ENCODE measurements at places on chromosomes 2 and 18.
A peak's percentile ranks its signal among the peaks of the same experiment; 100 is the strongest.

DNA sequence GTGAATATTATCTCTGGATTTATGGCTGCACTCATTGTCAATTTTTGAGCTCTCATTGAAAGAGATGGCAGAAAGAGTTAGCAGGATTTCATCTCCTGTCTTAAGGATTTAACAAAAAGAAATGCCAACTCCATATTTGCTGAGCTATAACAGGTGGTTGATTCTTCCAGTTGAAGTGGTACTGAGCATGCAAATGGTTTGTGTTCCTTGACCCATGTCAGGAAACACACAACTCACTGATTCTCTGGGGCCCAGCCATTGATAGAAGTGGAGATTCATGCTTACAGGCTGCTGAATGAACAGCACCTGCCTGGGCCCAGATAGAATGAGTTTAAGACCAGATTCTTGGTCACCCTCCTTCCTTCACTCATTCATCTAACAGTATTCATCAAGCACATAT is 128.8 kb downstream of the CERS6 start:
- no peak for DNase-seq

- DNase-seq = no peak
Measured at GRCh38 chr2:173395567-173396351, 41.1 kb downstream of the CDCA7 start.

DNA sequence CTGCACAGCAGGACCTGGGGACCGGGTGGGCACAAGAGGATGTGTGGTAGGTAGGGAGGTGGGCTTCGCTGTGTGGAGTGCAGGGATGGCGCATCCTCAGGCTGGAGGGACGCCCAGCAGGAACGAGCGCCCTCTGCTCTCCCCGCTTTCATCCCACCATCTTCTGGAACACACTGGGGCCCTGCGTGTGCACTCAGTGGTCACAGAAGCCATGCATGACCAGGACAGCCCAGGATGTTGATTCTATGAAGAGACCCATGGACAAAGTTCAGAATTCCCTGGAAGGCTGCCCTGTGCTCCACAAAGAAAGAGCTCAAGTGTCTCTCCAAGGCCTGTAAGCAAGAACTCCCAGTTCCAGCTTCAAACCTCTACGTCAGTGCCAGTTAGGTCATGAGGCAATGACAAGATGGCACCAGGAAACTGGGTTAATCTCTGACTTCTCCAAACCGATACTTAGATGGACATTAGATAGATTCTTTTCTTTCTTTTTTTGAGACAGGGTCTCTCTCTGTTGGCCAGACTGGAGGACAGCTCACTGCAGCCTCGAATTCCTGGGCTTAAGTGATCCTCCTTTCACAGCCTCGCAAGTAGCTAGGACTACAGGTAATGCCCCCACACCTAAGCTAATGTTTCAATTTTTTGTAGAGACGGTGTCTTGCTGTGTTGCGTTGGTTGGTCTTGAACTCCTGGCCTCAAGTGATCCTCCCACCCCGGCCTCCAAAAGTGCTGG is 3.4 kb downstream of the SLC66A2 start:
- no peak for DNase-seq

- peak; percentile 34 for DNase-seq
Measured at GRCh38 chr2:68925295-68925896, 27.3 kb downstream of the GKN2 start.

- DNase-seq = no peak
Measured at GRCh38 chr2:132671151-132671835, 1.3 kb upstream of the LYPD1 start.

GRCh38 chr2:204184226-204184625 is 247.7 kb downstream of the ICOS start:
- DNase-seq = no peak

GRCh38 chr2:231554748-231555545 is 24.7 kb upstream of the NMUR1 start:
- no peak for DNase-seq

GRCh38 chr18:24006712-24007313 is 7.7 kb upstream of the TTC39C start:
- no peak for DNase-seq

DNA sequence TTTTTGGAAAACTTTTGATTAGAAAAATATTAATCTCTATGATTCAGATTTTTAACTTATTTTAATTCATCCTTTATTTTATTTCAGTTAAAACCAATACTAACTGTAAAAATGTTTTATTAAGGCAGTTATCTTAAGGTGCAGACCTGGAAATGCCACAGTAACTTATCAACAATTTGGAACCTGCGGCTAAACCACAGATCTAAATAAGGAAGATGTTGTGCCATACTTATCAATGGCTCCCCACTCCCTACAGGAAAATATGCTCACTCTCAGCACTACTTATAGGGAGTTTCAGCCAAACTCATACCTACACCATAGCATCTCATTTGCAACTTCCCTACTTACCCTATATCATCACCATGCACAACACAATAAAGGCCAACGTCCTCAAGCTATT is 226.9 kb upstream of the KYNU start:
- DNase-seq = no peak

GRCh38 chr2:7773362-7774360 is 856.4 kb downstream of the RNF144A start:
- peak; percentile 96 for DNase-seq

DNA sequence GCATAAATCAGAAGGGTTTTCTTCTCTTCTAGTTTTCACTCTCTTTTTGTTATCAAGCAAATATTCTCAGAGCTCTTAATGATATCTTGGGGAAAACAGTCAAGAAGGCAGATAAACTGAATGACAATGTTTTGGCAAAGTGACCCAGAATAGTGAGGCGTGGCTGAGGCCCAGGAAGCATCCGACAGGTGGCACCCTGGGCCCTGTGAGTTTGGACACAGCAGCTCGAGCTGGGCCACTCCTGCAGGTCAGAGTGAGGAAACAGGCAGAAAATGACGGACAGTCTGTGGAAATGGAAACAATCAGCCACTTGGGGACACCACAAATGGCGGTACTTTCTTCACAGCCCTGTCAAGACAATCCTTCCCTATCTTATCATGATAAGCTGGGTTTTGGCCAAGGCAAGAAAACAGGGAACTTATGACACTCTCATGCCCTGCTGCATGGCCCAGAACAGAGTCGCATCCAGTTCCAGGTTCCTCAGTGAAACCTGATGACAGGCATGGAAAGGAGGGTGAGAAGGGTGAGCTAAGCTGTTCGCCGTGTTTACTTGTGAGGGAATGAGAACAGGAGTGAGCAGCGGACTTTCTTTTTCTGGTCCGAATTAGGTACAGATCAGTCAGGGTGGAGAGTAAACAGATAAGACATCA is 32.1 kb downstream of the MRPL44 start:
- no peak for DNase-seq

DNA sequence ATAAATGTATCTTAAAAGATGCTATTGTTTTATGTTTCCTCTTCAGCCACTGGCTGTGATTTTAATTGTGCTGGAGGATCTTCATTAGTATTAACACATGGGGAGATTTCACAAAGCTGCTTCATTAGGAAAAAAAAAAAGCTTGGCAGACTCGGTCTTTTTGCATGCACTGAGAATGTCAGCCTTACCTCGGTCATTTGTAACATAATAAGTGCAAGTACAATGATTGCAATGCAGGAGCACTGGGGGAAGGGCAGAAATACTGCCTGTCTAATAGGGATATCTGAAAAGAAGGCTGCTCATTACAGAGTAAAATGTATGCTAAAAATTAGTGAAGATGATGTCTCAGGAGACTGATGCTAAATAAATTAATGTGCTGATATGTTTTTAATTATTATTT is 1.3 kb upstream of the BAZ2B start:
- DNase-seq = no peak

- no peak for DNase-seq
Measured at GRCh38 chr2:240578110-240578450, 8.5 kb upstream of the CAPN10 start.

- no peak for DNase-seq
Measured at GRCh38 chr2:30437809-30438548, 9.1 kb upstream of the LCLAT1 start.
